ENCODE measurements at places on chromosomes 1 and 21. TPM values are rescaled to one million over a fixed set of nuclear protein-coding genes. Genes with fewer than 3 reads are reported as not detected.

DNA sequence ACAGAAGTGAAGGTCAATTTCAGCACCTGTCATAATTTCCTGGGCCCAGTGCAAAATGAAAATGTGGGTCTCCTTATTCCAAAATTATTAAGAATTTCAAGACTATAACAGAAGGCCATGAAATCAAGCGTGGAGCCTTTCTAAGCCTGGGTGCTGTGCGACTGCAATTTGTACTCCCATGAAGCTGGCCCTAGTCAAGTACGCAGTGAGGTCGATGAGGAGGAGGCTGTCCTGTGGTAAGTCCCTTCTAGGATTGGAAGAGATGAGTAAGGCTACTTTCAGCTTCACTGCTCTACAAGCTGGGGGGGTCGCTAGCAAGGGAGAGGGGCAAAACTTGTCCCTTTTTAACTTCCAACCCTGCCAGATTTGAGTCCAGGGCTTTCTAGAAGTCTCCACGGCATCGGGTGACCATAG is 410 bp upstream of the NUDC start:
- DNase-seq: no peak

GRCh38 chr1:182122913-182123260 is 61.4 kb upstream of the ZNF648 start:
- DNase-seq: no peak

DNA sequence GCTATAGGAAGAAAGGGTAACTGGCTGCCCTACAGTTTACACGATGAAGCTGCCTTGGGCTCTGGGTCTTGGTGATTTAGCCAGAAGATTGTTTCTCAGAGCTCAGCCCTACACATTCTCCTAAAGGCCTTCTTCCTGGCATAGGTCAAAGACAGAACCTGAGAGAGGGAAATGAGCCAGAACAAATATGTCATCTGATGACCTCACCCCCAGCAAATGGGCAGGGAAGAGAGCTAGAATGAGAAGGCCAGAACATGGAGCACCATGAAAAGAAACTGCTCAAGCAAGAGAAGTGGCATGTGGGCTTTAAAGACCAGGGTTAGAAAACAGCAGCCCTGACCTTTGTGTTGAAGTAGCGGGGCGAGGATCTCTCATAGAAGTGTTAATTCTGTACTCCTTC is 5.5 kb upstream of the ILDR2 start:
- DNase-seq: no peak

DNA sequence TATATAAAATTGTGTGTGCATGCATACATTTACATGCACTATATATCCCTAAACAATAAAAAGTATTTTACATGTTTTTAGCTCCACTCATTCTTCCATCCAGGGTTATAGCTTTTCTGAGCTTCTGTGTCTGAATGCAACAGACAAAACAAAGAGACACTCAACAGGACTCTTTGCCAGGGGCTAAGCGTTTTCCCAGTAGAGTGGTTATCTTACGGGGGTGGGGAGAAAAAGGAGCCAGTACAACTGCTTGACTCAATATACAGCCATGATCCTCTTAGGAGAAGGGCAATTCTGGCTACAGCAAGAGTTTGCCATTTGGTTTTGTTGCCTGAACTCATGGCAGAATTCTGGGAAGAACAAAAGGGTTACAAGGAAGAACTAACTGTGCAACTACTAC is 14.6 kb upstream of the PPP2R5A start:
- DNase-seq: no peak

Gene BGLAP
- total RNA-seq: not detected

- DNase-seq: no peak
Measured at GRCh38 chr1:225780630-225781029, 3.0 kb downstream of the SRP9 start.

DNA sequence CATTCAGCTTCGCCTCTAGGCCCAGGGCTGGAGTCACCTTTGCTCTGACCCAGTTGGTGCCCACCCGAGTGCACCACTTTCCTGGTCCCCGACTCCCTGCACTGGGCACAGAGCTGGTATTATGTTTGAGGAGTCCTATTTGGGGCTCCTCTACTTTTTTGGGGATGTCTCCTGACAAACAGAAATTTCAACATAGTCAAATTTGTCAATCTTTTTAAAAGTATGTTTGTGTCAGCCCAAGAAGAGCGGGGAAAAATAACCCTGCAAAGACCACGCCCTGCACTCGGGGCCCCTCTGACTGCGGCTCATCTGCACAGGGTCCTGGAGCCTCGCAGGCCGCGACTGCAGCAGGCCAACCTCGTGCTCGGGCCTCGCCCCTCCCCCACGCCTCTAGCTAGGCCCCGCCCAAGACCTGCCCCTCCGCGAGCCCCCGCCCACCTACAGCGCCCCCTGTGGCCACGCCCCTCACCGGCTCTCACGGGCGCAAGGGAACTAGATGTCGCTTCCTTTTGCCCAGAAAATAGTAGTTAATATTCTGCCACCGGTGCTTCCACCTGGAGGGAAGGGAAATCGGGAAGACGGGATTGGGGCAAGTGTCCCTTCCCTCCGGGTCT is 11.4 kb downstream of the FAM229A start:
- DNase-seq: no peak

Gene PLEKHA6
- 36.3 TPM for total RNA-seq

DNA sequence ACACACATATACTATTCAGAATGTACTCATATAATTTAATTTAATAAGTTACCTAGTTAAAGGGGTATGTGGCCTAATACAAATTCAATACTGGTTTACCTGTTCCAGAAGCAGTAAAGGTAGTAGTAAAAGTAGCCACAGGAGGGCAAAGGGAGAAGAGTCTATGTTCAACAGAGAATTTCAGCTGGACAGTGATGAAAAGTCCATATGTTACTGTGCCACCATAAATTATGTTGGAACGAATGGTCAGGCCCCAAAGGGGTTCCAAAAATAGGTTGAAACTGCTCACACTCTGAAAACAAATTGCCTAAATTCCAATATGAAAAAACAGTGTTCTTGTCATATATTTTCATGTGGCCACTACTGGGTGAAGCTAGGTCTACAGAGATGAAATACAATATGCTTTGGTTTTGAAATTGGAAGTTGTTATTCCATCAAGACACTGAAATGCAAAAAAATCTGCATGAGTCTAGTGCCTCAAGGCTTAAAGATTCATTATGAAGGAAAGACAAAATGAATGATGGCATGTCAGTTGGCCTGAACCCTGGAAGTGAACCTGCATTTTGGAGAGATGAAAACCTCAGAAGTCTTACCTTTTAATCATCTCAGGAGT is 78.4 kb downstream of the GPATCH2 start:
- DNase-seq: no peak

- DNase-seq: no peak
Measured at GRCh38 chr1:39411526-39412478, 79.6 kb upstream of the BMP8A start.

GRCh38 chr1:224540535-224540934 is 75.6 kb upstream of the CNIH3 start:
- no peak for DNase-seq

DNA sequence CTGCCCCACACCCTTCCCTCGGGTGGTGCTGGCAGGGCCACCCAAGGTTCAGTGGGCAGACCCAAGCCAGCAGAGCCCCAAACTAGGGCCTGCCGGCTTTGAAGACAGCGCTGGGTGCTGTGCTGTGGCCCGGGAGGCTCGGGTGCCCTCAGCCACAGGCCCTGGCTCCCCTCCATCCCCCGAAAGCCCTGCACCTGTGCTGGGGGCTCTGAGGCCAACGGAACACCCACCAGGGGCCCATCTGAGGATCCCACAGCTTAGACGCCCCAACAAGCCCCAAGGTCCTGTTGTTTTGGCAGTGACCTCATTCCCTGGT is 8.6 kb downstream of the ITGB2 start:
- no peak for DNase-seq

DNA sequence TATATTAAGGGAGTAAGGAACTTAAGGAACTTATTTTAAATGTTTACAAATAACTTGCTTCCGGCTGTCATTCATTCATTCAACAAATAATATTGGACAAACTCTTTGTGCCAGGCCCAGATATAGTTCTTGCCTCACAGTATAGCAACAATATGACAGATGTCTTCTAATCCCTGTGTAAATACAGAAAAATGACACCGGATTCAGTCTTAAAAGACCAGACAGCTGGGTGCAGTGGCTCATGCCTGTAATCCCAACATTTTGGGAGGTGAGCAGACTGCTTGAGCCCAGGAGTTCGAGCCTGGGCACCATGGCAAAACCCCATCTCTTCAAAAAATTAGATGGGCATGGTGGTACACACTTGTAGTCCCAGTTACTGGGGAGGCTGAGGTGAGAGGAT is 23.7 kb downstream of the EIF2B3 start:
- DNase-seq: no peak

GRCh38 chr1:7671676-7672075 is 99.4 kb upstream of the VAMP3 start:
- DNase-seq: no peak

Gene CYP4A11
- total RNA-seq: not detected

- no peak for DNase-seq
Measured at GRCh38 chr1:178223289-178223688, 129.4 kb downstream of the RASAL2 start.

GRCh38 chr1:46131712-46132528 is 509 bp downstream of the PIK3R3 start:
- DNase-seq: peak; percentile 33

DNA sequence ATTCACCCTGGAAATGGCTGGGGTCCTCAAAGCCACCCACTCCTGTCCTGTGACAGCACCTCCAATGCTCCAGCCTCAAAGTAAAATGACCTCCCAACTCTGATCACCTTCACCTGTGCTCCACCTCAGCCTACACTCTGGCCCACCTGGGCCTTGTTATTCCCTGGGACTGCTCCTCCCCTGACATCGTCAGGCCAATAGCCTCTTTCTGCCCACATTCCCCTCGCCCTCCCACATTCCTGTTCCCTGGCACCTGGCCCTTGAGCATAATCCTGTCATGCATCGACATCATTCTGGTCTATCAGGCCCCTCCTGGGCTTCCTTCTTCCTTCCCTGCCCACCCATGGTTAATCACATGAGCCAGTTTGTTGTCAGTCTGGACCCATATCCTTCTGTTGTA is 13.2 kb upstream of the BCAR3 start:
- no peak for DNase-seq

DNA sequence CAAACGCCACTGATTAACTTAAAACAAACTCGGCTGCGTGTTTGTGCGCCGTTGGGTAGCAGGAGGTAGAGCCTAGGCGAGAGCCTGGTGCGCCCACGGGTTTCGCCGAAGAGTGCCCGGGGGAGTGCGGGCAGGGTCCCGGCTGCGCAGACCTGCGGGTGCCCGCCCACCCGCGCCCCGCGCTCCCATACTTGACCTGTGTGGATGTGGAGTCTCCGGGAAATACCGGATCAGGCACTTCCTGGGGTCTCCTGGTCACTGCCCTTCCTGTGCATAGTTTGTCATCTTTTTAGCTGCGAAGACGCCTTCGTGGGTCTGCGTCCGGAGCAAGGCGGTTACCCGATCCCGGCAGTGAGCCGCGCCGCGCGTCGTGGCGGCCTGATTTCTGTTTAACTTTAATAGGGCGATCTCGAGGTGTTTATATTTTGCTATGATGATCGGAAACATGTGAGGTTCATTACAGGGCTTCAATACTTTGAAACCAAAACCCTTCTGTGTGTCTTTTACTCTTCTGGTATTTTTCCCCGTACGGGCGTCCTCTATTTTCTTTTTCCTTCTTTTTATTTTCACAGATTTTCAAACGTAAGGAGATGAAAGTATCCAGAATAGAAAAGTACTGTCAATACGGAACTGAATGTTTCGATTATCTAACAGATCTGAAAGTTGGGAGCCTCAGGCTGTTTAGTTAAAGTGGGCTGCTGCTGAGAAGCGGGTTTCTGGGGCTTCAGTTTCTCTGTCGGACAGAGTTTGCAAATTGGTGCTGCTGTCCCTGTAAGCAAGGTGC is 15.2 kb downstream of the NR5A2 start:
- no peak for DNase-seq

DNA sequence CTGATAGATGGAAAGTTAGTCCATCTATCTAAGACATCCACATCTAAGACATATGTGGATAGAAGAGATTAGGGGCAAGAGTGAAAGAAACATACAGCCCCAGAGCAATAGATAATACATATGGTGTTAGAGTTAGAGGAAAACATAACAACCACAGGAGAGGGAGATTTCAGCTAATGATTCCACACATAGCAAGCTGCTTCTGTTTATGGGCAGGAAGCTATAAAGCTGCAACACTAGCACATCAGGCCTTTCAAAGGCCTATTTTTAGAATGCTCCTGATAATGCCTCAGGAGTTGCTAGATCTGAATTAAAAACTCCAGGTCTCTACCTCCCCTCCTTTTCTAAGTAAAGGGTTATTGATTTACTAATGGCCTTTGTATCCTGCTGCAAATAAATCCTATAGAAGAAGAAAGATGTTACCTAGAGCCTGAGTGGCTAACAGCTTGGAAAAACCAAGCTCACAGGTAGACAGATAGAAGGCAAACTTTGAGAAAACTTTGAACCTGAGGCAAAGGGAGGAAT is 36.1 kb downstream of the BRINP2 start:
- DNase-seq: no peak

DNA sequence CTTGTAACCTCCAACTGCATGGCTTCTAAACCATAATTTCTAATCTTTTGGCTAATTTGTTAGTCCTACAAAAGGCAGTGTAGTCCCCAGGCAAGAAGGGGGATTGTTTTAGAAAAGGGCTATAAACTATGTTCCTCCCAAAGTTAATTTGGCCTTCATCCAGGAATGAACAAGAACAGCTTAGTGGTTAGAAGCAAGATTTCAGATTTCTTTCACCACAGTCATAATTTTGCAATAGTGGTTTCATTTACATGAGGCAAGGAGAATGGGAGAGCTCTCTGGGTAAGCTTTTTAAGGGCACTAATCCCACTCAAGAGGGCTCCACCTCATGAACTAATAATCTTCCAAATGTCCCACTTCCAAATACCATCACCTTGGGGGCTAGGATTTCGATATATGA is 1353.9 kb downstream of the NCAM2 start:
- no peak for DNase-seq

- DNase-seq: no peak
Measured at GRCh38 chr21:39209334-39209688, 26.1 kb upstream of the PSMG1 start.

GRCh38 chr1:161505686-161506085 is 429 bp downstream of the FCGR2A start:
- no peak for DNase-seq
